Fibroblast of skin of left quadriceps (primary cell): ENCODE measurements at places on chromosomes 5 and 9.

DNA sequence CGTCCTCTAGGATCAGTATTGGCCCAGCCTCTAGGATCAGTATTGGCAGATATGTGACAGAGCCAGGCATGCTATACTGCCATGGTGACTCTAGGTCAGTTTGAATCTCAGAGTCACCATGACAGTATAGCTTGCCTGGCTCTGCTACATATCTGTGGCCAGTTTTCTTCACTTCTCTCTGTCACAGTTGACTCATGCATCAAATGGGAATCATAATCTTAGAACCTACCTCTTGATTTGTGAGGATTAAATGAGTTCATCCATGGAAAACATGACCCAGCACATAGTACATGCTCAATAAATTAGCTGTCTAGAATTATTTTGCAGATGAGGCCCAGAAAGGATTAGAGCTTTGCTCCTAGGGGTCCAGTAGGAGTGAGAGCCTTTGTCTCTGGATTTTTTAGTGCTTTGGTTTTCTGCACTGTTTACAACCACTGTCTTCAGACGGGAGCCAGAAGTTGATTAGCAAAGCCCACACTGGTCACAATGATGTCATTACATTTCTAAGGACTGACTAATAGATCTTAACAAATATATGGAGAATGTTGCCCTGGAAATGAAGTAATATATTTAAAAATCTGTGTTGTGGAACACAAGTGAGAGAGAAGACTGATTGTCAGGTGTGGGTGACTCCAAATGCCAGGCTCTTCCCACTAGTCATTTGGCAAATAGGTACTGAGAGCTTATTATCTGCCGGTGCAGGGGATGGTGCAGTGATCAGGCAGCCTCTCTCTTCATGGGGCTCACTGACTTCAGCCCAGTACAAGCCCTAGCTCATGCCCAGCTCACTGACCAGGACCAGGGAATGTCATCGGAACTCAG, 76.0 kb downstream of the COL15A1 start:
- peak; percentile 96 for DNase-seq

- no peak for DNase-seq
These were observed at the start of gene BICD2 for GRCh38 chr9:92764381-92764987. Gene BICD2 (minus strand): TSS chr9:92764833. CDS start chr9:92764744, 89 bp downstream.

- no peak for DNase-seq
These were observed 20.0 kb downstream of the OGN start for GRCh38 chr9:92384375-92384774.

DNA sequence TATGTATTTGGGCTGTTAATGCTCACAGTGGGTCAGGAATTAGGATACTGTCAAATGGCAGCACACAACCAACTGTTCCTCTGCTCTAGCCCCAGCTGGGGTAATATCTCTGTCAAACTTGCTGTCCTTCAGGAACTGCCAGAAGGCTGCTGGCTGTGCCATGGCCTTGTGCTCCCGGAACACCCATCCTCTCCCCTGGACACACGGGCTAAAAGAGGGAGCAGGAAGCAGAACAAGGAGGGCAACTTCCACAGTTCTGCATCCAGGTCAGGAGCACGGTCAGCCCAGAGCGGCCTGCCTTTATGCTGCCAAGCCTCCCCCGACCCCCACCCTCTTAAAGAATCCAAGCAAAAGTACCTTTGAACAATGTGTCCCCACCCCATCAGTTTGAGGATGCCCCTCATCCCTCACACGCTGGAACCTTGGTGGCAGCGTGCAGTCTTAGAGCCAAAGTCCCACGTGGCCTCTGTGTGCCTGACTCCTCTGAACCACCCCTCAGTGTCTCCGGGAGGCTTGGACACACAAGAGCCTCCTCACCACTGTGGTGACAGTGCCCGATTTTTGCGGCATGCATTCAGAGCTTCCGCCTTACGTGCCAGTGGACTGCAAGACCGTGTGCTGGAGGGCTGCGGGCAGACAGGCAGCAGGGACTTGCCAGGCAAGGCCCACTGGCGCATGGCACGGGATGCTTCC, 60.8 kb downstream of the PSMB7 start:
- DNase-seq: no peak

GRCh38 chr5:16066320-16066719, 113.3 kb downstream of the MARCHF11 start:
- no peak for DNase-seq

DNA sequence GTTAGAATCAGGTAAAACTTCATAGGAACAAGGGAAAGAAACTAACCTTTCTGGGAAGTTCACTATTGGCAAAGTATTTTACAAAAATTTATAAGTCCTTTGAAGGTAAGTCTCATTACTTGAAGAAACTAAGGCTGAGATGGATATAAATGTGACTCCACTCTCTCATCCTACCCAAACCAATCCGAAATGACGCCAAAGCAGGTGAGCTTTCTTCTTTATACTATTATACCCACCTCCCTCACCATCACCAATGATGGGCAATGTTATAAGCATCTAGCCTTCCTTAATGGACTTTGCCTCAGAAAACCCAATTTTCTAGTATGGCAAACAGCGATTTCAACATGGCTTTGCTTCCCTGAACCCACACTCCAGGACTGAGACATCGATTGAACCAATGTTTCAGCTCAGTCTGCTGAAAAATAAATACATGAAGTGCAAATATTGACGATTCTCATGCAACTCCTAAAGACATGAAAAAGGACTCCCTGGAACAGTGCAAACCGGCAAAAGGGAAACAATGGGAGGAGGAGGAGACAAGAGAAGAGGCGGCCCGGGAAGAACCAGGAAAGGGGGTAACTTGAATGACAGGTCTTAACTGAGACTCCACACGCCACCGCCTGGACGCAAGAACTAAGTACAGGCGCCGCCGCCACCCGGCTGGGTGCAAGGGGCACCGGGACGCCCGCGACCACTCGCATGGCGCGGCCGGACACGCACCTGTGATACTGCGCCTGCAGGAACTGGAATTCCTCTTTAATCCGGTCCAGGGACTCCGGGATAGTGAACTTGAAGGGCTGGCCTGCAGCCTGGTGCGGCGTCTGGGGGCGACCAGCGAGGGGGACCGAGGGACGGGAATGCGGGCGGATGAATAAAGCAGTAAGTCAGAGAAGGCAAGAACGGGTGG, 2.5 kb downstream of the TLE1 start:
- peak; percentile 54 for DNase-seq

- no peak for DNase-seq
These were observed 47.0 kb downstream of the KIF24 start for GRCh38 chr9:34282096-34282495.

DNA sequence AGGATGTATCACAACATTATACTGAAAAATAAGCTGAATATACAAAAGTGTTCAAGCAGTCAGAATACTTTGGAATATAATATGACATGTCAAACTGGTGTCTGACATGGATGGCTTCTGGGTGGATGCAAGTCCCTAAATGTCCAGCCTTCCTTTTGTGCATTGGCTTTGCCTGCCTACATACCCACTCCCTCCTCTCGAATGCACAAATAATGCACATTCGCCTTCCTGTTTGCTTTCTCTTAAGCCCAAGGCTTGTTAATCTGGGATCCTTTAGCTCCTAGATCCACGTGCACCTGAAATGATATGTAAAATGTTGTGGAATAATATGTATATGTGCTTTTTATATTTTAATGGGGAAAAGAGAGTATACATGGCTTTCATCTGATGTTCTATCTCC, 12.9 kb upstream of the NPR2 start:
- no peak for DNase-seq

DNA sequence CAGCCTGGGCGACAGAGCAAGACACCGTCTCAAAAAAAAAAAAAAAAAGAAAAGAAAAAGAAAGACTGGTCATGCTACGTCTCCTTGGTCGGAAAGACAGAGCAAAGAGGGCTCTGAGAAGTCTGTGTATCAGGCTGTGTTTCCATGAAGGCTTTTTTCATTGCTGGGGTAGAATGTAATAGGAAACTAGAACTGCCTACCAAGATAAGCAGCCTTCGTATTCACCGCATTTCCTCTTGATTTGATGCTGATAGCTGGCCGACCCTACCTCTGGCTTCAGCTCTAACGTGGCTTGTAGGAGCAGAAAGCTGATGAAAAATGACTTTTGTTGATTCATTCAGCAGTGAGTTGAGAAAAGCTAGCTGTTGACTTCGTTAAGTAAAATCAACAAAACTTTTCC, 17.4 kb downstream of the SLC1A3 start:
- DNase-seq: no peak

- DNase-seq: no peak
These were observed 44.2 kb upstream of the GNPDA1 start for GRCh38 chr5:142056816-142057696.

GRCh38 chr5:31095796-31096195, 97.7 kb upstream of the CDH6 start:
- DNase-seq: no peak

- no peak for DNase-seq
These were observed 322.4 kb downstream of the TMEM167A start for GRCh38 chr5:82754759-82755158.

GRCh38 chr5:155689406-155689805, 637.6 kb upstream of the SGCD start:
- DNase-seq: no peak

DNA sequence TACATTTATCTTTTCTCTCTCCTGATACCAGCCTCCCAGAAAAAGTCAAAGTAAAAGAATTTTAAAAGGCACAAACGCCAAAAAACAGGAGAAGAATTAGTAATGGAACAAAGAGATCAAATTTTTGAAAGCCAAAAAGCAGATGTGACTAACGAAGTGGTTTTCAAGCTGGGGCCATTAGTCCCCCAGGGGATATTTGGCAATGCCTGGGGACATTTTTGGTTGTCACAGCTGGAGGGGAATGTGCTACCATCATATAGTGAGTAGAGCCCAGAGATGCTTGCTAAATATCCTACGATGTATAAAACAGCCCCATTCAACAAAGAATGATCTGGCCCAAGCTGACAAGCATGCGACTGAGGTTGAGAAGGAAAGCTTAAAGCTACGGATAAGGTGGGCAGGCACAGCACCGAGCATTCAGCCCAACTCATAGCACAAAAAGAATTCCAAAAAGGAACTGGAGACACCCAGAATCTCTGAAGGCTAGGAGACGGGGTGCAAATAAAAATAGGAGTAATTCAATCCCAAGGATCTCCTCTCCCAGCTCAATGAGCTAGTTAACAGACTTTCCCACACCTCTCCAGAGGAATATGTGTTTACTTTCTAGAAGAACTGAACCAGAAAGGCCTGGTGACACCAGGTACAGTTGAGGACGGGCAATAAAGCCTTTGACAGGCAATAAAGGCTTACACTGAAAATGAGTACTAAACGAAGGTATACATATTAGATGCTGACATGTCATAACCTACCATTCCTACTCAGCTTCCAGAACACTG, 269.0 kb downstream of the DENND1A start:
- DNase-seq: no peak
